ENCODE measurements at places on chromosomes 6 and 20.

DNA sequence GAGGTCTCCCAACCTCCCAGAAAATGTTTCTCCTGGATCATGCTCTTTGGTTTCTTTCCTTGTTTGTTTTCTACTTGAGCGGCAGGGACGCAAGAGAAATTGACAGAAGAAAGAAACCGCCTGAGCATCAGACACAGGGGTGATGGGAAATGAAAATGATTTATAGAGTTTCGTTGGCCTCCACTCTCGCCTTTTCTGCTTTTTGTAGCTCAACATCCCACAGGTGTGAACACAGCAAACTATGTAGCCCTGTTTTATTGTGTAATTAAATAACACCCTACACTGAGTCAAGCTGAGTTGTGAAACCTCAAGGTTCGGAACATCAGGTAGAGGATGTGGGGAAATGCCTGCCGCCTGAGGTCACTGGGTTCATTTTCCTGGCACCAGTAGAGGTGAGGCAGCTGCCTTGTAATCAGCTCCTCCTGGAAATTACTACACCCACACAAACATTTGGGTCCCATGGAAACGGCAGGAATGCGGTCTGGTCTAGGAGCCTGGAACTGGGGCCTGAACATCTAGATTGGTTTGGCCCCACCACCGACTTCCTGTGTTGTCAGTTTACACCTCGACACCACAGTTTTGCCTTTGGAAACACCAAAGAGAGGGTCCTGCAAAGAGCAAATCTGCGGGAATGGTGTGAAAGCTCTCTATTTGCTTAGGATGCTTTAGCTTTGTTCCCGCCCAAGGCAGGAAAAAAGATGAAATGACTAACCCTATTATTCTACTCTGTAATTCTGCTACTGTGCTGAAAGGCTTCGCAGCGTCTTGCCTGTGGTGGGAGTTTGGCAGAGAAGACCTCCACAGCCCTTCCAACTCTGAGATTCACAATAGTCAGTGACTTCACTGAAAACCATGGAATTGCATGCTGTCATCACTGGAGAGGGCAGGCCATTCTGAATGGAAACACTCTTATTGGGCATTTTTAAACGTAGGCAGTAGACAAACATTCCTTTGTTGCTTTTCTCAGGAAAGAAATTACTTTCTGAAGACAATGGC is 53.0 kb downstream of the ADAT2 start:
- DNase-seq: peak; percentile 27

DNA sequence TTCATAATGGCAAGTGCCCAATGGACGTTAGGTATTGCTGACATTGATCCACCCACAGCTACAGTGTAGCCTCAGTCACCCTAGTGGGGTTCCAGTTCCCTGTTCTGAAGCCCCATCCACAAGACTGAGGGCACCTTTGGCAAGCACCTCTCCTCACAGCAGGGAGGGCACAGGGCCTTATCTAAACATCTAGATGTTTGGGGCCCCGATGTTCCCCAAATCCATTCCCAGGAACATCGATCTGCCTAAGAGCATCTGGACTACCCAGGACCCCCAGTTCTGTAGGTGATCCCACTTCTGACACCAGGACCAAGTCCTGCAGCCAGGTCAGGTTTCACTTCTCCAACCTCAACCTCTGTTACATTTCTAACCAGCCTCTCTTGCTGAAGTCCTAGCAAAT is 10.6 kb downstream of the APCDD1L start:
- no peak for DNase-seq

DNA sequence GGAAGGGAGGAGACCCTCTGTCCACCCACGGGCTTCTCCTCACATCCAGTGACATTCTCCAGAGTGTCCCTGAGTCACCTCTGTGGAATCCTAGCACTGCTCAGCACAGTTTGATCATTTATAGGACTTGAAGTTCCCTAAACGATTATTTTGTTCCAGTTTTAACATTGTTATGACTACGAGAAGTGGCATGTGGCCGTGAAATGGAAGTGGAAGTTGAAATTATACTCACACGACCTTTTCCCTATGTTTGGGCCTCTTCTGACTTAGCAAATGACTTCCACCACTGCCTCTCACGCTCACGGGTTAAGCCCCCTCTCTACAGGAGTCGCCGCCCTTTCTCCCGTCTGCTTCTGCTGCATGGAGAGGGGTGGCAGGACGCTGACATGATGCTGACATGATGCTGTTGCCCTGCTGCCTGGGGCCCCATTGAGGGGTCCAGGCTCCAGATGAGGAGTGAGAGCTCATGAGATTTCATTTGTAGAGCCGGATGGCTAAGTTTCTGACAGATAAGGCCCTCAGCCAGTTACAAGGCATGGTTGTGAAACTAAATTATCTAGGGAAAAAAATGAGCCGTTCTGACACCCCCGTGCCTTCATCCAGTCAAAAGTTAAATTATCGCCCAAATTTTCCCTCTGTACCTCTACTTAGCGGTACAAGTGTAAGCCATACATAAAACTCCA is 153.6 kb upstream of the UST start:
- DNase-seq: no peak

DNA sequence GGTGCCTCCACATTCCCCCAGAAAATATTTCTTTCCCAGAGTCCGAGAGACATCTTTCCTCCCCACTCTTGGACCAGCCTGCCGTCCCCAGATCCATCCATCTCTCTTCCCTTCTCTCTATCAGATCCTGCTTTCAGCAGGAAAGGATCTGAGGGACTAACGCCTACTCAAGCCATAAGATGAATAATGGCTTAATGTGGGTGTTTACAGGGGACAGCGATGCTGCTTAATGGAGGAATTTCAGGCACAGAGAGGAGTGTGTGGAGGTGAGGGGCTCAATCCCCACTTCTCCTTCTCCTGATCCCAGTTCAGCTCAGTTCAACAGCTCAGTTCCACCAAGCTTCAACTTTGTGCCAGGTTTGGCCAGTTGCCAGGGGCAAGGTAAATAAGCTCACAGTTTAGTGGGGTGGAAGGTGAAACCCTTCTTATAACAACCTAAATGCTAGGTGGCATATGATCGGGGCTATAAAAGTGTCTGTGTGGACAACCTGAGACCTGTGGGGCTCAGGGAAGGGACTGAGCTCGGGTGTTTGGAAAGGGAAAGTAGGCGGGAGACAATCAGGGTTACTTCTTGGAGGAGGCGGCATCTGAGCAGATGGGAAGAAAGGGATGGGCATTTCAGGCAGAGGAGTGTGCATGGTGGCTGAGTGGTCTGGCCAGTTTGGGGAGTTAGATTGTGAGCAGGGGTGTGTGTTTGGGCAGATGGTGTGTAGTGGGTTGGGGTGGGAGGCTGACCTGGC is 55.8 kb downstream of the CDH22 start:
- no peak for DNase-seq

- DNase-seq: no peak
Measured at GRCh38 chr6:157974341-157974894, 7.2 kb upstream of the SYNJ2 start.

- no peak for DNase-seq
Measured at GRCh38 chr20:23059846-23060245, 10.4 kb upstream of the THBD start.

GRCh38 chr20:15642676-15643075 is 930.6 kb downstream of the KIF16B start:
- DNase-seq: no peak

DNA sequence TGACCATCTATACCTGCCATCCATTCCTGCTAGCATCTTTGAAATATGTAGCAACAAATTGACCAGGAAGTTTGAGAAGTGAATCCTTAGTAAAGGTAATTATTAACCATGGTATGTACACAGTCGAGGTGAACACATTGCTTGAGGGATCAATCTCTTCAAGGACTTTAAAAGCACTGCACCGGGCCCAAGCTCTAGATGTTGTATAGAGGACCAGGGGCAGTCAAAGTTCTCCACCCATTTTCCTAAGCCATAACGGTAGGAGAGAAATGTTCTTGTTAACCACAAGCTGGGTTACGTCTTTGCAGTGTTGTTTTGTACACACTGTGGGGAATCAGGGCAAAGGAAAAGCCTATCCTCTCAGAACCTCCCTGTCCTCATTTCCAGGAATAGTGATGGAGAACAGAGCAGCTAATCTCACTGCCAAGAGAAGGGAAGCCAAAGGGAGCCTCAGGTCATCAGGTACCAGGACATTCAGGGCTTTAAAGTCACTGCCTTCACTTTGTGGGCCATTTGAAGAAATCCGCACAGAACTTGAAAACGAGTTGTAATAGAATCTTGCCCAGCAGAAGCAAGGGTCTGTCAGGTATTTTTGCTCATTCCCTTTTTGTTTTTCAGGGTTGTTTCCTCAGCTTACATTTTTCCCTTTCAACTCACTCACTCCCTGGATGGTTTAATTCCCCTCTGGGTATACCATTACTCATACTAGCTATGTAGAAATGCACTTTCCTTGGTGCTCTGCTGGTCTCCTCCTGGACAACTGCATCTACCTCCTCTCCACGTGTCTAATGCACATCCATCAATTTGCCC is 5.3 kb upstream of the PM20D2 start:
- DNase-seq: no peak

DNA sequence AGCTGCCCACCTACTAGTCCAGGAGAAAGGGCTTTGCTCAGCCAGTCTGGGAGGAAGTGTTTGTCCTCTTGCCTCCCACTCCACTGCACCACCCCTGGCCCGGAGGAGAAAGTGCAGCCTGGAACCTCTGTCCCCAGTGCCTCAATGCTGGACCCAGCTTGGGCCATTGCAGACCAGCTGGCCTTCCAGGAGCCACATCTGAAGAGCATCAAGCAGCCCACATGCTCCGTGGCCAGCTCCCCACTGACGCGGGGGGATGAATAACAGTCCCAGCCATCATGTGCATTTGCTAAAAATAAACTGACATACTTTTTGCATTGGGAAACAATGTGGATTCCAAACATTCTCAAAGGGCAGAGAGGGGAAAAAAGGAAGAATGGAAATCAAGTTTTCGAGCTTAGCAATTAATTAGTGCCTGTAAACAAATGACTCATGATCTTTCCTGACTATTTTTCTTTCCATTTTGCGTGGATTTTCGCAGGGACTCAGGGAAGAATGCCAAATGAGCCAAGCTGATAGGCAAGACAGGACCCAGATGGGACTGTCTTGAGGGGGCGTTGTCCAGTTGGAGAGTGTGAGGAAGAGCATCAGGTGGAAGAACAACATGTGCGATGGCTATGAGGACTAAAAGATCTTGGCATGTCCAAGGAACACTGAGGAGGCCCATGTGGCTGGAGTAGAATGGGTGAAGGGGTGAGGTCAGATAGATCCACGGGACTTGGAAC is 34.1 kb downstream of the CEBPB start:
- no peak for DNase-seq

GRCh38 chr20:10670501-10671220 is 3.1 kb downstream of the JAG1 start:
- DNase-seq: no peak

DNA sequence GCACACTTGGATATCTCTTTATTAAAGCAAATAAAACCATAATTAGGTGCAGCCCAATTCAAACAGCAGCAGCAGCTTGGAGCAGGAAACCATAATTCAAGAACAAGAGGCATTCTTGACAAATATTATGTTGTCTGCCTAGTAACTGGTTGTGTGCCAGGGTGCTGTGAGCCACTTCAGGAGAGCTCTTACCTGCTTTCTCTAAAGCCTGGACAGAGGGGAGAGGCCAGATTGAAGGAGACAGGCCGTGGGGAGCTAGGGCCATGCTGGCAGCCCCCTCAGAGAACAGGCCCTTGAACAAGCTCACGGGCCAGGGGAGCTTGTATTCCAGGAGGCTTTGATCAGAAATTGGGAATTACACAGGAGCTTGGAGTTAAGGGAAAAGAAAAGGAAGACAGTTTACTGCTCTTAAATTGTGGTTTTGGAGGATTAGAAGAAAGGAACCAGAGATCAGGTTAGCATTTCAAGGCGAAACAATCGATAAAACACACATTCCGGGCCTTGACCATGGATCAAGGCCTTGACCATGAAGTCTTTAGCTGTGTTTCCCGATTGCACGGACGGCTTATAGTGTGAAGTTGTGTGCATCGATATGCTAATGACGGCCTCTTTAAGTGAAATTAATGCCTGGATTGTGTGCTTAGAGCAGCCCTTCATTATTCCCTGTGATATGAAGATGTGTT is 69.8 kb upstream of the NKX2-2 start:
- no peak for DNase-seq

DNA sequence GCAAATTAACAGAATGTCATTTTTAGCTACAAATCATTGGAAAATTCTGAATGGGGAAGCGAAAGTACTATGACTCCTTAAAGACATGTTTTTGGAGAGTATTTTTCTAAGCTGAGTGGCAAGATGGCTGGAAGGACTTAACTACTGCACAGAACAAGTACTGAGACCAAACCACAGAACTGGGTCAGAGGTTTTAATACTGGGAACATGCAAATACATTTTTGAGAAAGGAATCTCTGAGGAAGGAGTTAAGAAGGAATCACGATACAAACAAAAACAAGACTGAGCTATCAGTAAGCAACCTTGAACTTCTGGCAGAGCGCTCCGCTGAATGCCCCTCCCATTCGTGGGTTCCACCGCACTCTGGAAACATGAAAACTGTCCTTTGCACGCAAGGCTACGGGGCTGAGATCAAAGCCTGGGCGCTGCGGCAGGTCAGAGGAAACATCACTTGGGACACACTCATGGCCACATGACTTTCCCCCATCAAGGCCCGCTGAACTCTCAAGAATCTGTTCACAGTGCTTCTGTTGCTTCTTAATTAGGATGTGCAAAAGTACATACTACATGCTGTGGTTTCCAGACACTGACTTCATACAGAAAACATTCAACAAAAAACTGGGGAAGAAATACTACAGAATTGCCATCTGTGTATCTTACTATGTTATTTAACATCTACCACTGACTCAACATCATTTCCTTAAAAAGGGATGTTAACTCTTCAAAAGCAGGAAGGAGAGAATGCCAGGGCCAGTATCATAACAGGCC is 27.8 kb downstream of the SLC23A2 start:
- DNase-seq: peak; percentile 14

GRCh38 chr20:51789434-51789833 is 12.9 kb downstream of the SALL4 start:
- DNase-seq: no peak

- no peak for DNase-seq
Measured at GRCh38 chr20:58076405-58076804, 152.0 kb downstream of the ANKRD60 start.

DNA sequence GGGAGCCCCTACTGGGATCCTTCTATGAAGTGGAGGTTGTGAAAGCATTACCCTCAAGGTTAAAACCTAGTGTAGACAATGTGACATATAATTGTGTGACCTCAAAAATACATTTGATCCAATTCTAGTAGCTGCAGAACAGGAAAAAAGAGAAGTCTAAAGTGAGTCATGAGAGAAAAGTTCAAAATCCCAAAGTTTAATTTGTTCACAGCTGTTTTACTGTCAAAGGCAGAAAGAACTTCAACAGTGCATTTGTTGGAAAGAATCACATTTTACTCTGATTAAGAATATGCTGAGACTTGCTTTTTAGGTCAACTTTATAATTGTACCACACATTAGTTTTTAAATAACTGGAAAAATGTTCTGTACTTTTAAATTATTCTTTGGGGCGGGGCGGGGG is 1027.4 kb upstream of the FLRT3 start:
- DNase-seq: no peak

DNA sequence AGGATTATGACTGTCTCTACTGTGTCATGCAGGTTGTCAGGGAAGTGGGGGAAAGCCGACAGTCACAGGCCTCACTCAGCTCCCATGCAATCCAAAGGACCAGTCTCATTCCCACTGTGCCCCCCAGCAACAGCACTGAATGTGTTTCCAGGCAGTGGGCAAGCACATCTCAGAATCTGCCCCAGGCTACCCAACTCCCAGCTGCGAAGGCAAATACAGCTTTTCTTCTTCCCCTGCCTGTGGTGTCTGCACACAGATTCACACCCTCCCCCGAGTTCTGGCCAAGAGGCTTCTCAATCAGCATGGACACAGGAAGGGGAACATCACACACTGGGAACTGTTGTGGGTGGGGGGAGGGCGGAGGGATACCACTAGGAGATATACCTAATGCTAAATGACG is 75.3 kb downstream of the SNAP91 start:
- no peak for DNase-seq

- no peak for DNase-seq
Measured at GRCh38 chr6:115753446-115753845, 307.2 kb downstream of the FRK start.

Measured in activated gamma-delta T cell treated with anti-CD3 and anti-CD28 coated beads, Interleukin-2, amount 50 U/mL, for 16 hours (primary cell).